ENCODE measurements at places on chromosomes 3 and 15.

GRCh38 chr3:3798631-3799113 lies 559 bp upstream of the LRRN1 start:
- no peak for DNase-seq

DNA sequence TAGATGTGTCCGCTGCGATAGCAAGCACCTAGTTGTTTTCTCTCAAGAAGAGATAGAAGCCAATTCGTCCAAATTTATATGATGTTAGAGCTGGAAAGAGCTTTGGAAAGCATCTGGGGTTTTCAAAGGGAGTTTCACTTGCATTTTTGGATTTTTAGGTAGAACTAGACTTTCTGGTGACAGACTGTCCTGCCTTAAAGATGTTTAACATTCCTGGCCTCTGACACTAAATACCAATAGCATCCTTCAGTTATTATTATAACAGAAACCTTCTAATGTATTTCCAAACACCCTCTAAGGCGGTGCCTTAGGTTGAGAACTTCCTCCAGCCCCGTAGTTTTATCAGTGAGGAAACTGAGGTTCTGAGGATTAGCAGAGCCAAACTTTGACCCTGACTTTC lies 305.3 kb downstream of the SATB1 start:
- peak; percentile 13 for DNase-seq

DNA sequence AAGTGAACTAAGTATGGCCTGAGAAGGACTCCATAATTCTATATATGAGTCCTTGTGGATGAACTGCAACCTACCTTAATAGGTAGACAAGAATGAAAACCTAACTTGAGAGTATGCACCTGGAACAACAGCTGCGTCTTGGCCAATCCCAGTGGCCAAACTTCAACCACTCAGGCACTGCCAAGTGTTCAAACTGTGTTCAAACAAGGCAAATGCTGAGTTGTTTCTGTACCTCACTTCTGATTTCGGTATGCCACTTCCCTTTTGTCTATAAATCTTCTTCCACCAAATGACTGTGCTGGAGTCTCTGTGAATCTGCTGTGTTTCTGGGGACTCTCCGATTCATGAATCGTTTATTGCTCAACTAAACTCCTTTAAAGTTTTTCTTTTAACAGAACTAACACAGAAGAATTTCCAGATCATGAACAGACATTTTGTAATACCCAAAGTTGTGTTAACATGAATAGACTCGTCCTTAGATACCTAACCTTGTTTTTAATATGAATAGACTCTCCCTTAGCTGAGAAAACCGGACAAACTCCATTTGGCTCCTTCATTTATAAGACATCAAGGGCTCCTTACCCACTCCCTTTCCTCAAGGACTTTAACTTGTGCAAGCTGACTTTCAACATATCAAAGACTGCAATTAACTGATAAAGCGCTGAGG lies 4.1 kb downstream of the ZNF717 start:
- no peak for DNase-seq

GRCh38 chr3:15272426-15273196 lies 59.8 kb downstream of the SH3BP5 start:
- DNase-seq, result no peak

- DNase-seq, result no peak
These were observed 80.4 kb upstream of the TCF12 start for GRCh38 chr15:56838085-56838484.

DNA sequence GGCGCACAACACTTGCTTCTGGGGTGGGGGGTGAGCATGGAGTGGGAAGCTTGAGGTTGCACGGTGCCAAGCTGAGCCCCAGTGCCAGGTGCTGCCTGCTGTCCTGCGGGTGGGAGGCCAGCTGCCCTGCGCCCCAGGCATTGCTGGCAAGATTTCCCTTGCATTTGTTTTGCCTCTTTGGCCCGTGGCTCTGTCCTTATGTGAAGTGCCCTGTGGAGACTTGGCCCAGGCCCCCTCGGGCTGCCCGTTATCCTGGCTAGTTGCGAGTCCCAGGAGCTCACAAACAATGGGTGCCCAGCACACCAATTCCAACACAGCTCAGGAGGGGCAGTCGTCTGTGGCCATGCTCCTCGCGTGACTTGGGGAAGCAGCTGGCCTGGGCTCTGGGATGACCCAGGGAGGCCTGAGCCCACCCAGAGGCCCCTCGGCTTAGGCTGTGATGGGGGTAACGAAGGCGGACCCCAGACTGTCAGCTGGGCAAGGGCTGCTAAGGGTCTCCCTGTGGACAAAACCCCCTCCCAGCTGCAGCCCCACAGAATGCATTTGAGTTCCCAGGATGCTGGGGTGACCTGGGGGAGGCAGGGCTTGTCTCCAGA lies 5.9 kb downstream of the C3orf22 start:
- DNase-seq, result no peak

DNA sequence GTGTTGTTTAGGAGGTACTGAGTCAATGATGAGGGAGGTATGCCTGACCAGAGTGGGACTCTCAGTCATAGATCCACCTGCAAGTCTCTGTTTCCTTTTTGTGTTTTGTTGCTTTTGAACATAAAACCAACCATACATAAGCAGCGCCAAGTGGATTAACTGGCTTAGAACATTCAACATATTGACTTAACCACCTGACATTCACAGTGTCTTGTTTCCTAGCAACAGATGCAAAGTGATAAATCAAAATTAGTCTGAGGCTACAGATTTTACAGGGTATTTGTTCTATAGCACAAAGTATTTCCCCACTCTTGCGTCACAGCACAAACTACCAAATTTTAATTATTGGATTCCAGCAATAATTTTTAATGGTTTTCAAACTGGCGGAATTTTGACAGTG lies 283.8 kb downstream of the BBX start:
- DNase-seq, result no peak

- no peak for DNase-seq
These were observed 180.5 kb upstream of the TRIM42 start for GRCh38 chr3:140497331-140497730.

DNA sequence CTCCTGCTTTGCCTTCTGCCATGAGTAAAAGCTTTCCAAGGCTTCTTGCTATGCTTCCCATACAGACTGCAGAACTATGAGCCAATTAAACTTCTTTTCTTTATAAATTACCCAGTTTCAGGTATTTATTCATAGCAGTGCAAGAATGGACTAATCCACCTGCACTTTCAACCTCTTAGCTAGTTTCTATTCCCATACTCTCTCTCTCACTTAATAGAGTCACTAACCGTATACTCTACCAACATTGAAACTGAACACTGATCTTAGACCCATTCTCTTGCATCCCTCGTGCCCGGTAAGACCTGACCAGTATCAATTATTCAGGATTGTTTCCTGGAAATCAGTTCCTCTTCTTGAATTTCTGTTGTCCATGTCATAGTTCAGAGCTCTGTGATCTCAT lies 92.7 kb upstream of the TMC3 start:
- DNase-seq, result no peak

- no peak for DNase-seq
These were observed 23.3 kb upstream of the NFKBIZ start for GRCh38 chr3:101825904-101826445.

- peak; percentile 53 for DNase-seq
These were observed 23.4 kb upstream of the PLOD2 start for GRCh38 chr3:146184241-146185015.

DNA sequence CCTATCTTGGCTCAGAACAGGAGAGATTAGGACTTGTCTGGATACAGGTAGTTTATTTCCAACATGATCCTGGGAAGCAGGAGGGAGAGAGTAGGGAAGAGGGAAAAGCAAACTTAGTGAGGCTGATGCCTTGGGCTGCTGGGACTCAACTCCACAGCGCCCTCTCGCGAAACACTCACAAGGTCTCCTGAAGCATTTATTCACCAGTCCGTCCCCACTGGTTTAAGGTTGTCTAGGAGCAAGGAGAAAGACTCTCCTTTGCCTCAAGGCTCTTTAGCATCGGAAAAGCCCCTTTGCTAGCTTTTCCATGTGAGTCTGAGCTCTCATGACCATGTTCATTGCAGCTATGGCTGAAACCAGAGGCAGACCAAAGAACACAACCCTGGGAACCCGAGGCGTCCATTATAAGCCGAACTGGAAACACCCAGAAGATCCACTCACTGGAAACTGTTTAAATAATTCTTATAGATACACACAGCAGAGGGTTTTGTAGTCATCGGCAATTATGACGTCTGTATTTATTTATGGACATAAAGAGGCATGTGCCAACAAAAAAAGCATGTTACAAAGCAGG lies 244.5 kb downstream of the CD47 start:
- peak; percentile 73 for DNase-seq

DNA sequence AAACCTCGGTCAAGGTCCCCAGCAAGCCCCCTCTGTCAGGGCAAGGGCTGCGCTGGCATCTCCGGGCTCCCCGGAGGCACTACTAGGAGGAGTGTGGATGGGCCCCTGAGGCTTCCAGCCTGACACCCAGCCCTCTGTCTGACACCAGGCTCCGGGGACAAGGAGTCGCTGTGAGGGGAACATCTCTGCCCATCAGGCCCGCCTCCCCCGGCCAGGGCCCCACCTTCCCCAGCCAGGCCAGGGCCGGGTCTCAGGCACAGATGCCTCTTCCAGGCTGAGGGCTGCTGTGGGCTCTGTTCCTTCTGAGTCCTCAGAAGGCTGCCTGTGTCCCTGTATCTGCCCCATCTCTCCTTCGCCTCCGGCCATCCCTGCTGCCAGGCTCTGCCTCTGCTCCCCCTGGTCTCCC lies 15.8 kb downstream of the CSPG4 start:
- no peak for DNase-seq

- no peak for DNase-seq
These were observed 44.0 kb downstream of the FMN1 start for GRCh38 chr15:33150431-33150941.

DNA sequence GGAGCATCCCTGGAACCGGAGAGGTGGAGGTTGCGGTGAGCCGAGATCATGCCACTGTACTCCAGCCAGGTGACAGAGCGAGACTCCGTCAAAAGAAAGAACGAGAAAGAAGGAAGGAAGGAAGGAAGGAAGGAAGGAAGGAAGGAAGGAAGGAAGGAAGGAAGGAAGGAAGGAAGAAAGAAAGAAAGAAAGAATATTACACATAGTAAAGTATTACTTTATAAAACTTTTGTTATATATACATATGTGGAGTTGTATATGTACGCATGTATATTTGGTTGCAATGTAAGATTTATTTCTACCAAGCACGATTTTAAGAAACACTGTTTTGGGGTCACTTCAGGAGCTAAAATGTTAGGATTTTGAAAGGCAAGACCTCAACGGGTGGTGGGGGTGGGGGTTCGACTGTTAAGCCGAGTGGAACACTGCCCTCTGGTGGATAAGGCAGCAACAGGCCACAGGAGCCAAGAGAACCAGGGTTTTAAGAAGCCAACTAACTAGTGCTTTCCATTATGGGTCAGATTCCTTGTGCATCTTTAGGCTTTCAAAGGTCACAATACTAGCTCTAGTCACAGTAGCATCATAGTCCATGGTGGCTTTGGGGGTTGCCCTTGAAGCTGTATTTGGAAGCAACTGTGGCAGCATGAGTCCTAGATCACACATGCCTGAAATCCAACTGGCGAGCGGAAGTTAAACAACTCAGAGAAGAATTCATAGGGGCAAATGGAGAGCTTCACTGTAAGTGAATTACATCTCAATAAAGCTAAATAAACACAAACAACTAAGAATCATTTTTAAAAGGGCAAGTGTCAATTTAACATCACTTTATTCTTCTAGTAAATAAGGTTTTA lies 22.5 kb downstream of the GLB1 start:
- DNase-seq, result peak; percentile 77

- DNase-seq, result no peak
These were observed 158.1 kb downstream of the APBA2 start for GRCh38 chr15:29043736-29044502.

- peak; percentile 11 for DNase-seq
These were observed 37.9 kb downstream of the AGTR1 start for GRCh38 chr3:148735597-148735996.

DNA sequence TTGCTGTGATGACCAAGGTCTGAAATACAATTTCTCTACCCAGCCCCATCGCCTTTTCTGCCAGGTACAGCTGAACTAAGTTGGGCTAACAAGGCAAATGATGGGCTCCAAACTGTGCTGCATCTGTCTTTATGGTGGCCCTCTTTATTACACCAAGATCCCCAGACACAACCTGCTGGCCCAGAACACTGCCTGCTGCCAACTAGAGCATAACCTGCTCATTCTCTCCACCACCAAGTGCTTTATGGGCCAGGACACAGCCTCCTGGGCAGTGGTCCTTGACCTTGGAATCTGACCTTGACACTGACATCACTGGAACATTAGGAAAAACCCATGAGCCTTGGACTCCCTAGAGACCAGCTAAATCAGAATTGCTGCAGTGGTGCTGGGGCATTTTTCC lies 3.3 kb downstream of the LINS1 start:
- DNase-seq, result no peak

- peak; percentile 84 for DNase-seq
These were observed 18.7 kb upstream of the P2RY12 start for GRCh38 chr3:151403246-151403645.

GRCh38 chr15:90871139-90871715 lies 2.8 kb downstream of the FURIN start:
- DNase-seq, result no peak

DNA sequence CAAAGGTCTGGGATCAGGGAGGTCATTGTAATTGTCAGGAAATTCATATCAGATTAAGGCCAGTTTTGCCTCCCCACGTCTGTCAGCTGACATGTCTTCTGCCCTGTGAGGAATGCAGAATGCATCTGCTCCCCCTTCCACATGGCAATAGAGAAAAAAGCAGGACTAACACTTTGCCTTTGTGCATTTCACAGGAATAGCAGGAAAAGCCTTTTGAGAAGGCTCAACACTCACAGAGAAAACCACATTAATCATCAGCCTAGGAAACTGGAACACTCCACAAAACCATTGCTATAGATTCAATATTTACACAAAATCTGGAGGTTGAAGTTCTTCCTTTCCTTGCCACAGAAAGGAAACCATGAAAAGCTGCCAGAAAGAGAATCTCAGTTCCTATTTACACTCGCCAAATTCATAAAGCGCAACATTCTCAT lies 165.2 kb upstream of the HES1 start:
- no peak for DNase-seq

GRCh38 chr3:127325629-127325961 lies 37.7 kb upstream of the PRR20G start:
- peak; percentile 42 for DNase-seq

GRCh38 chr15:80550908-80551260 lies 144.2 kb upstream of the ABHD17C start:
- DNase-seq, result peak; percentile 82

GRCh38 chr15:48143856-48144255 lies 23.1 kb downstream of the SLC24A5 start:
- peak; percentile 39 for DNase-seq

DNA sequence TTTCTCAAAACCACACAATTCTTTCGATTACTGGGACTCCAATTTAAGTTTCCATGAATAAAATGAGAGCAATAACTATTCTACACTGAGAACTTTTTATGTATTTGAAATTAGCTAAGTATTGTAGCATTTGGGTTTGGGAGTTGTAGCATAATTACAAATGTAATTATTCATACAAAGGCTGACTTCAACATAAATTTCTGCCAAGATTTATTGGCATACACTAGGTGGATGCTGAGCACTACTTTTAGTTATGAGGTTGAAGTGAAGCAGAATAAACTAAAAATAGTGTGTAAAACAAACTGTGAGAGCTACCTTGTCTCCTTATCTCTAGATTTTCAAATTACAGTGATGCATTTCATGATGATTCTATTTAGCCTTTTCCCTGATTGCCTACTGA lies 516.1 kb downstream of the ZNF385D start:
- DNase-seq, result no peak

GRCh38 chr15:96052572-96053030 lies 277.9 kb upstream of the NR2F2 start:
- DNase-seq, result no peak

GRCh38 chr3:78406396-78406795 lies 1361.4 kb downstream of the ROBO1 start:
- DNase-seq, result no peak

- peak; percentile 93 for DNase-seq
These were observed 126.5 kb upstream of the THBS1 start for GRCh38 chr15:39454189-39454986.

Measured in fibroblast of the aortic adventitia (primary cell).